ENCODE measurements at places on chromosomes 6 and 20.

GRCh38 chr20:41927655-41928054, 309.5 kb upstream of the CHD6 start:
- no peak for DNase-seq

GRCh38 chr20:44629542-44629941, 22.0 kb downstream of the ADA start:
- no peak for DNase-seq

DNA sequence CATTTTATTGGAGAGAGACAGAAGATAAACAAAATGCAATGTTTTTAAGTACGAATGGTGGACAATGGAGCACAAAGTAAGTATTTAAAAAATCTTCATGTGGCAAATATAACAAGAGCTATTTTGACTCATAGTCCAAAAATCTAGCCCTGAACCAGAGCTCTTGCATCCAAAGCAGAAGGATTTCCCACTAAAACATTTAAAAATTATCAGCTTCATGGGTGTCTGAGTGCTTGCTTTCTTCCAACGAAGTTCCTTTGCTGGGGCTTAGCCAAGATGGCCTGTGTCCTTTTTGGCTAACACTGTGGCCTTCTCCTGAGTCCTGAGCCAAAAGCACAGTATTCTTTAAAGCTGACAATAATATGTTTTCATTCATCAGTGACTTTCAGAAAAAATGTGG, 161.7 kb downstream of the RIMS1 start:
- DNase-seq = no peak

DNA sequence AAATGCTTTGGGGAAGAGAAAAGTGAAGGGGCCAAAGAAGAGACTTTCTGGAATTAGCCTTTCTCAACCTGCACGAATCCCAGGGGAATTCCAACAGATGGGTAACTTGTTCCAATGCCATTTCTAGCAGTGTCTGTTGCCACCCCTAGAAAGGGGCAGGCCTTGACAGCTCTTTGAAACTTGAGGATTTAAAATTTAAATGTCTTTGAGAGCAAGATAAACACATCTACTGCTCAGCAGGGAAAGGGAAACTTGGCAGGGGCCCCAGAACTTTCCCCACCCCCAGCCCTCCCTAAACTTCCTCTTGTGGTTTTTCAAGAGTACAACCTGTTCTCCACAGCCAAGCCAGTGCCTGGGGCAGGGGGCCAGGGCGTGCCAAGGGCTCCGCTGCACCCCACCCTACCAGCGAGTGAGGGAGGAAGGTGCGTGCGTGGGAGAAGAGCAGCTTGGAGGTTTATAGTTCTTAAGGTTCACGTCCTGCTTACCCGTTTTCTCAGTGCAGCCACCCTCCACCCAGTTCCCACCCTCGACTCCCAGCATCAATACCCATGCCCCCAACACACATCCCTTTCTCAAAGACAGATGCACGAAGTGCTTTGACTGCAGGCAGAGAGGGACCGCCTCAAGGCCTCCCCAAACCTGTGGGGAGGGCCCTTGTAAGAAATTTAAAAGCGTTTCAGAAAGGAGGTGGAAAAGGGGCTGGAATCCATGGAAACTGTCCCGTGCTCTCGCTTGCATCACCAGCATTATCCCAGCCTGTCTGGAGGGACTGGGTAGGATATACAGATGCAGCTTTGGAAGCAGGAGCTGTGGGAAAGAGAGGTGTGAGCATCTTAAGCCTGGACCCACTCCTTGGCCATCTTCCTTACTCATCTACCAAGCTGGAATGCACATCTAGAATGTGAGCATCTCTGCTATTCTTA, 4.5 kb upstream of the TAF8 start:
- DNase-seq = peak; percentile 90

GRCh38 chr6:169800668-169801395, 49.4 kb downstream of the ERMARD start:
- no peak for DNase-seq

GRCh38 chr6:34486106-34486740, 20.3 kb downstream of the PACSIN1 start:
- DNase-seq = no peak

GRCh38 chr20:5737966-5738365, 12.2 kb upstream of the SHLD1 start:
- DNase-seq = no peak

- DNase-seq = no peak
Observed at GRCh38 chr20:51796340-51796739, 6.0 kb downstream of the SALL4 start.

DNA sequence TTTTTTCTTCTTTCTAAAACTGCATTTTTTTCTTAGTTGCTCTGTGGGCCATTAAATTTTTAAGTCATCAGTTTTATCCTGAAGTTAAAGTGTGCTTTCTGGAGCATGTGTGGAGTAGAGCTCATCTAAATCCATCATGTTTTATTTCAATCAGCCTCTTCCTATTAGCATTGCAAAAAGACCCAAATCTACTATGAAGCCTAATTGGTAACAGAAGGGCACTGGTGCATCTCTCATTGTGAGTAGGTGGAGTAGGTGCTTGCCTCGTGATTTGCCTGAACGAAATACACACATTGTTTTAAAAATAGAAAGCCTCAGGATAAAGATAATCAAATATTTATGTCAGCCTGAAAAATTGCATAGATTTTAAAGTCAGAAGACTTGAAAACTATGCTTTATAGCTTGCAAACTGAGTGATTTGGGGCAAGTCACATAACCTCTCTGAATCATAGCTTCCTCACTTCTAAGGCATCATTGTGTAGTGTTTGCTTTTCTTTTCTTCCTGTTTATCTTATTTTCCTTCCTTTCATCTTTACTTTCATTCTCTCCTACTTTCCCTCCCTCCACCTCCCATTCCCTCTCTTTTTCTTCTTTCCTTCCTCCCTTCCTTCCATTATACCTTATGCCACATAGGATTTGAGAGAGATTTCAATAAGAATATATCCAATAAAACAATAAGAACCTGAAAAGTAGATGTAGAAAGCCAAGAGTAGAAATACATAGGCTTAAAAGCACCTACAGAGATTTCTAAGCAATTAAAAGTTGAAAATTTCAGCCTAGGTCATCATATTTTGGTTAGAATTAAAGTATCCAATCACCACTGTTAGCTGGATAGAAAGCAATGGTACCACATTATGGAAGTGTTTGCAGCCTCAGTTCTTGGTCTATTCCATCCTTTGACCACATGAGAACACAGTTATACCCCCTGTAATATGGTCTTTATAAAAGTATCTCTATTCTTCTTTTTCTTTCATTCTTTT, 49.6 kb upstream of the RNF146 start:
- DNase-seq = no peak

DNA sequence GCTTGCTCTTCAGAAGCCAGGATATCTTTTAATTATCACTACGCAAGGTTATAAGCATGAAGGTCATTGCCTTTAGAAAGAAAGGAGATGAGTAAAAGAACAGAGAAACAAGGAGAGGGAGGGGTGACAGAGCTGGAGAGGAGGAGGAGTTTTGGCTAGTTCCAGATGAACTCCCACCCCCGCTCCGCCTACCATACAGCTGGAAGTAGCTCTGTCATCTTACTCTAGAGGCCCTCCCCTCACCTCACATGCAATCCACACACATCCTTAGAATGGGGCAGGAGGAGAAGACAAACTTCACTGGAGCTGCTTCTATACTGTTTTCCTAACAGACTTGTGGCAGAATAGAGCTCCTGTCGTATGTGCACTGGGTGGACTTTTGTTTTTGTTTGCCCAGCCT, 144.7 kb downstream of the SCML4 start:
- DNase-seq = no peak

- no peak for DNase-seq
Observed at GRCh38 chr6:63491119-63491518, 81.2 kb upstream of the LOC128125822 start.

DNA sequence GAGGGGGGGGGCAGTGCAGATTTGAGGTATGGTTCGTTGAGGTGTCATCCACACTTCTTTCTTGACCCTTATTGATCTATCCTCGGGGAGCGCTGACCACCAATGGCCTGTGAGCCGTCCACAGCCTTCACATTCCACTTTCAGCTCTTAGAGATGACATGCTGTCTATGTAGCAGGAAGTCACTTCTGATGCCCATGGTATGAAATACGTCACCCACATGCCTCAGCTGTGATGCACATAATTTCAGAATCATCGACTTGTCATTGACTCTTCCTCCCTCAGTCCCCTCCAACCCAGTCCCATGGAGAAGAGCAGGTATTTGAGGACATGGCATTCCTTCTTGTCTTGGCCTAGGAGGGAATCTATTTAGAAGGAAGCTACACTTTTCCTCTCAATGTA, 4.7 kb upstream of the ADGRF5 start:
- DNase-seq = no peak

DNA sequence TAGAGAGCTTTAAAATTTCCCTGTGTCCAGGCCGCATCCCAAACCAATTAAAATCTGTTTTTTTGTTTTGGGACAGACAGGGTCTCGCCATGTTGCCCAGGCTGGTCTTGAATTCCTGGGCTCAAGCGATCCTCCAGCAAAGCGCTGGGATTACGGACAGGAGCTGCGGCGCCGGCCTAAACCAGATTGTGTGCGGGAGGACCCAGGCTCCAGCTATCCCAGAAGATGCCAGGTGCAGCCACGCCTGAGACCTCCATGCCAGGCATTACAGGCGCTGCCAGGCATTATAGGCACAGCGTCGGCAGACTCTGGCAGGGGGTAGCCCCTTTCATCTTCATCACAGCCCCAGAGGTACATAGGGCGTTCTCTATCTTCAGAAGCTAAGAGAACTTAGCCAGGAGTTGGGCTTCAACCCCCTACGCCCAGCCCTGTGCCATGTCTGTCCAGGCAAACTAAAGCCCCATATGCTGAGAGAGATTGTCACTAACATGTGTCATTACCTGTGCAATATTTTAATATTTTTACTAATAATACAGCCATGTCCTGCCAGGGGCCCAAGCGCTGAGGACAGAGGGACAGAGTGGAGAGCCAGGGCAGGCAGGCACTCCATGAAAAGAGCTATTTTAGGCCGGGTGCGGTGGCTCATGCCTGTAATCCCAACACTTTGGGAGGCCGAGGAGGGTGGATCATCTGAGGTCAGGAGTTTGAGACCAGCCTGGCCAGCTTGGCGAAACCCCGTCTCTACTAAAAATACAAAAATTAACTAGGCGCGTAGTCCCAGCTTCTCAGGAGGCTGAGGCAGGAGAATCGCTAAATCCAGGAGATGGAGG, 9.8 kb upstream of the GRM4 start:
- DNase-seq = no peak

- DNase-seq = no peak
Observed at GRCh38 chr6:111625099-111625416, 19.4 kb upstream of the TRAF3IP2 start.

GRCh38 chr20:24460712-24461111, 8.7 kb upstream of the SYNDIG1 start:
- DNase-seq = no peak

DNA sequence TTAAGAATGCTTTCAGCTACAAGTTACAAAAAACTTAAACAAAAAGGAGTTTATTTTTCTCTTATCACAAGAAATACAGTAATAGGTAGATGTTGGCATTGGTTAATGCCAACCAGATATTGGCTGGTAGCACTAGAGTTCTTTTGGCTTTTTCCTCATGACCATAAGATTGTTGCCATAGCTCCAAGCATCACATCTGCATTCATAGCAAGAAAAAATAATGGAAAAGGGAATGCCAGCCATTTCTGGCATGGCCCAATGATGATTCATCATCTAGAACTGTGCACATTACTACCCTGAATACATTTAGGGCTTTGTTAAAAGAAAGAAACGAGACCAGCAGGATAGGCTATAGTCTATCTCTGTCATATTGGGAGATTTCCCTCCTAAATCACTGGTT, 20.8 kb upstream of the SIRT5 start:
- no peak for DNase-seq

All from heart right ventricle (tissue), 16 donors.